CD4-positive, alpha-beta T cell treated with Interleukin-4 for 4 hours (primary cell): ENCODE measurements at places on chromosomes 12 and 14.

- DNase-seq = no peak
These were observed 40.9 kb downstream of the NT5DC3 start for GRCh38 chr12:103799857-103800771.

DNA sequence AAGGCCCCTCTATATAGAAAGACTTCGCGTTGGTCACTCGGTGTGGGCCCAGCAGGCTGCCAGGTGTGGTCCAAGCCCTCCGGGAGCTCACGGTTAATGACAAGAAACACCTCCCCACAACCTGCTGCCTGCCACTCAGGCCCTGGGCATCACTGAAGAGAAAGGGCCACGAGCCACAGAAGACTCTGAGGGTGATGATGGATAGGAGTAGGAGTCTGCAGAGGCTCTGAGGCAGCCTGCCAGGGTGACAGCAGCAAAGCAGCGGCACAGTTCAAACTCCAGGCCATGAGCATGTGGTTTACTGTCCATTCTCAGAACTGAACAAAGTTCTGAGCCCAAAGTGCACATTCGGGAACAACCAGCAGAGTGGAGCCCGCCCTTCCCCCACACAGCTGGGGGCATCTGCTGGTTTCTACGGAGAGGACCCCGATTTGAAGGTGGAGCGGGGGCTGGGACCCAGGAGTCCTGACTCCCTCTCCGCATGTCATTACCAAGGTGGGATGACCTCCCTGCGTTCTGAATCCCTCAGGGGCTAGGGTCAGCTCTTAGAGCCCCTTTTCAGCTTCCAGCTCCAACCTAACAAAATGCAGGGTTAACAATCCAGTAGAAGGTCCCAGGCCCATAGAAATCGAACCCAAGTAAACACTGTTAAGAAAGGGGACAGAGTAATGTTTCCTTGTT, 65.8 kb downstream of the VWF start:
- no peak for DNase-seq

GRCh38 chr14:68693926-68694325, 98.9 kb downstream of the ZFP36L1 start:
- DNase-seq = no peak

DNA sequence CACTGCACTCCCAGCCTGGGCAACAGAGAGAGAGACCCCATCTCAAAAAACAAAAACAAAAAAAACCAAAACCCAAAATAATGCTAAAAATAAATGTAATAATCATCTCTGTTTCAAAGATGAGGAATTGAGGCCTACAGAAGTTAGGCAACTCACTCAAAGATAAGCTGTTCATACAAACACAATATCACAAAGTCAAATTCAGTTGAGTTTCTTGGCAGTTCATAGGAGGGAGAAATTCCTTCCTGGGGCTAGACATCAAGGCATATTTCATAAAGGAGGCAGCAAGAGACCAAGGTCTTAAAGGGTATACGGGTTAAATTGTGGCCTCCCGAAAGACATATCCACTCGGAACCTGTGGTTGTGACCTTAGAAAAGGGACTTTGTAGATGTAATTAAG, 8.7 kb upstream of the TBPL2 start:
- no peak for DNase-seq

DNA sequence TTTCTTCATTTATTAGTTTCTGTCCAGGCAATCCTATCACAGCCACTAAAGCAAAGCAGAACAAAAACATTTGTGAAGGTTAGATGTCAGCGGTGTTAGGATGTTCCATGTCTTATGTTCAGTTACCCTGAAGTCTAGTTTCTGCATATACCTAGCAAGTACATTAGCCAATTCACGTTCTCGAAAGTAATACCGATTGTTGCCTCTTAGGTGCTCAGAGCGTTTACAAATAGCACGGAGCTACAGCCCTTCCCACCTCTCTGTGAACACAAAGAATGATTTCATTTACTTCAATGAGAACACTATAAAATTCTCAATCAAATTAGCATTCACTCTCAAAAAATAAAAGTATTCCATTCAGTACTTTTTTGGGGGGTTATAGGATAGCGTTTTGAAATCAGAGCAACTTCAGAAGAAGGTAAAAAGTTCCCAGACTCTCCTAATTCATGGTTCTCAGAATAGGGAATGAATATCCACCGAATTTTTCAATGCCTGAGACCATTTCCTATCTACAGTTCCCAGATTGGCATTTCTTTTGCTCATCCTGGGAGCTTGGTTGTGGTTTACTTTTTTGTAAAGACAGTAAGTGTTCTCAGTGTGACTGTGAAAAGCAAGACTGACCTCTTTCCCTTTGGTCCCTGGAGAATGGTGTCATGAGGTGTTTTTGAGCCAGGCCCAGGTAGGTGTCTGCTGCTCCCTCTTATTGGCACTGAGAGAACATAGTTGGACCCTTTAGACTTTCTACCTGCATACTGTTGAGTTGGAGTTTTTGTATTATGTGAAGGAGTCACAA, 488.0 kb upstream of the RGS6 start:
- DNase-seq = no peak

DNA sequence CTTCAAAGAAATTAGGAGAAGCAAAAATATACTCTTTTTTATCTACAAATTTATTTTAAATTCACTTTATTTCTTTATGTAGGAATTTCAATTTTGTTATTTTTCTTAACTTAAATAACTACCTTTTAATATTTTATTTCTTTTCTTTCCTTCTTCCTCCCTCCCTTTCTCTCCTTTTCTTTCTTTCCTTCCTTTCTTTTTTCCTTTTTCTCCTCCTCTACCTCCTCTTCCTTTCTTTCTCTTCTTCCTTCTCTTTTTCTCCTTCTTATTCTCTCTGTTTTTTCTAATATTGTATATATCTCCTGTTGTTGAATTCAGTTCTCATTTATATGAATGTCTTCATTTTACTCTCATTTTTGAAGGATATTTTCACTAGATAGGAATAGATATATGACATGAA, 127.6 kb downstream of the MIPOL1 start:
- DNase-seq = no peak

DNA sequence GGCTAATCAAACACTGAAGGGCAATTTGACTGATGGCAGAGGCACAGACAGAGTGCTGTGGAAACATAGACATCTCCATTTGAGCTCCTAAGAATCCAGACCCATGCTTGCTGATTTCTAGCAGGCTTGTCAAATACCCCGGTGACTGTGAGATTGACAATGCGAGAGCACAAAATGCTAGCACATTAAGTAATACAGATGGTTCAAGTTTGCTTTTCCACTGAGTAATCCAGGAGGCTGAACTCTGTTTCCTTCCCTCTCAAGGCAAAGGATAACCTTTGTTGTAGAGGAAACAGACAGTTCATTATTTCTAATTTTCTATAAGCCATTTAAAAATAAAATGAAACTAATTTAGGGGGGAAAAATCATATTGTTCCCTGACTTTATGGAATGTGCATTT, 256.5 kb upstream of the CRY1 start:
- no peak for DNase-seq
